Activated naive CD4-positive, alpha-beta T cell treated with anti-CD3 and anti-CD28 coated beads, Interleukin-2, amount 10 ng/mL, durations not matched to agents 7 days and 5 days (primary cell): ENCODE measurements at places on chromosomes 11 and 22.

GRCh38 chr11:99973993-99974392 lies 713.1 kb upstream of the ARHGAP42 start:
- DNase-seq, result no peak

DNA sequence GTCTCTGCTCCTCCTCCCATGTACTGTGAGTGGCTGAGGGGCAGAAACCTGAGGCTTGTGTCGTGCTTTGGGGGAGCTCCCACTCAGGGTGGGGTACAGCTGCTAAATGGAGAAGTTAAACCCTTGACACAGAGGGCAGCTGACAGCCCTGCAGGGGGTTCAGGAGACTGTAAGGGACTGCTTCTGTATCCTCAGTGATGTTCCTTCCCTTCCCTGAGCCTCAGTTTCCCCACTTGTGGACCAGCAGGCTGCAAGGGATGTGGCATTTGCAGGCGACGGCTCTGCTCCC lies 15.6 kb downstream of the SYNGR1 start:
- DNase-seq, result no peak

GRCh38 chr11:12909879-12910278 lies 99.2 kb upstream of the RASSF10 start:
- no peak for DNase-seq

DNA sequence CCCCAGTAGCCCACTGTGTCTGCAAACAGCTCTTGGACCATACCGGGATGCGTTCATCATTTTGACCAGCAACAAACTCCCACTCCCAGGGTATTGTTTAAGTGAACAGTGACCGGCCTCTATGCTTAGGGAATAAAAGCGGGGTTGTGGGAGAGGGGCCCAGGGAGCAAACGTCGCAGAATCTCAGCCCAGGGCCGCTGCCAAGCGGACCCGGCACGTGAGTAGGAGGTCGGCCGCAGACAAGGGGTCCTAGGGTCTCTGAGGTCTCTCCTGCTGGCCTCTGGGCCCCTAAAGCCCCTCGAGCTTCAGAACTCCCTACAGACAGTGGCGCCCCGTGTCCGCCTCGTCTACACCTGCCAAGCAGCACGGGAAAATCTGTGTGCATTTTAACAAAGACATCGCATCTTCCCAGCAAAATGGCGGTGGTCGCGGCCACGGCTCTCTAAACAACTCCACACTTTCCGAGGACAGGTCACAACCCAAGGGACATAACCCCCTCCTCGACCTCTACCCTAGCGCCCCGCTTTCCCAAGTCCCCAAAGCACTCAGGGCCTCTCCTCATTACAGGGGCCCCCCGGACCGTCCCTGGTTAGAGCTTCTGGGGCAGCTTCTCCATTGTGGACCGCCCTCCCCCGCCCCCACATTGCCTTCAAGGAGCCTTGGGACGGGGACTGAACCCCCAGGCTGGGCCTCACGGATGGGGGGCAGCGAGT lies 3.9 kb upstream of the GCAT start:
- DNase-seq, result no peak

GRCh38 chr22:39674536-39674935 lies 104.0 kb downstream of the CACNA1I start:
- DNase-seq, result no peak

DNA sequence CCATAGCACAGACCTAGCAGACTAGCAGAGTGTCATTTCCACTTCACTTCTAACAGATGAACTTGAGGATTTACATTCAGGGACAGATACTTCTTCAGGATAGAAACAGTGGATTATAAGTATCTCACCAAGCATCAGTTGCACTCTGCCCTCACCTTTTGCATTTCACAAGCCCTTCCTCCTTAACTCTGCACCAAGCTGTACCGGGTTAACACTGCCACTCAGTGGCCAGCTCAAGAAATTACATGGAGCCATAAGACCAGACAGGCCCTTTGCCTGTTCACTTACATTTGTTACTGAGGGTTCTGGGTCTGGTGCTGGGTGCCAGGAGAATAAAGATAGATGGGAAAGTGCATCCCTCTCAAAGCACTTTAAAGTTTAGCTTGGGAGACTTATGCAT lies 309.8 kb downstream of the SHANK2 start:
- DNase-seq, result no peak

DNA sequence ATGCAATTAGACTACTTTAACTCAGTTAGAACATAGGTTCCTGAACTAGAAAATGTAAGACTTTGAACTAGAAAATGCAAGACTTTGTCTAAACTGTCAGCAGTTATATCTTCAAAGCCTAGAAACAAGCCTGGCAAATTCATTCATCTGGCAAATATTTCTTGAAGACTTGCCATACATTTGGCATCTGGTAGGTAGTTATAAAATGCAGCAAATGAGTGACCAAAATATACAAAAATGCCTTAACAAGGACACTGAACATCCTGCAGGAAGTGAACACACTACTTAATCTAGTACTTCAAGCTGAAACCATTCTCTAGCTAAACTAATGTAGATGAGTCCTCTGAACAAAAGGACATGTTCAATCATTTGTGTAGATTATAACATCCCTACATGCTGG lies 84.7 kb upstream of the SCUBE2 start:
- DNase-seq, result no peak

DNA sequence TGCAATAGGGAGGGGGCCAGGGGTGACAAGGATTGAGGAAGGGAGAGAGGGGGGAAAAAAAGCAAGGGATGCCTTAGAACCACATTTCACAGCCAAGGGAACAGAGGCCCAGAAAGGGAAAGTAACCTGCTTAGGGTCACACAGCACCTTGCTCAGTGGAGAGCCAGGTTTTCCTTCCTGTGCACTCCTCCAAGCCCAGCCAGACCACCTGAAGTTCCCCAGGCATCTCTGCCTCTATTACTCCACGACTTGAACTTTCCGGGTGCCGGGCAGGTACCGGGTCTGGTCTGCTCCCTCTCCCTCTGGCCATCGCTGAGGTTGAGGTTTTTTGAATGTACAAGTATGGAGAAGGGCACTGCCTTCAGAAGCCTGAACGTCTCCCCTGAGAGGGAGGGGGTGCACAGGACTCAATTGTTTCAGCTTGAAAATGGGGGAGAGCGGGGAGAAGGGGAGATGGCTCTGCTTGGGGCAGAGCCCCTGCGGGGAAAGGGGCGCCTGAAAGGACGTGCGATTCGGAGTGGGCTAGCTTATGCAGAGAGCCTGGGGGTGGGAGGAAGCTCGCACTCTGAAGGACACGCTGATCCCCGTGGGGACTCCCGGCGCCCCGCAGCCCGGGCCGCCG lies 516 bp upstream of the SERPINH1 start:
- no peak for DNase-seq

- no peak for DNase-seq
These were observed 28.7 kb upstream of the CBX6 start for GRCh38 chr22:38900677-38901076.

DNA sequence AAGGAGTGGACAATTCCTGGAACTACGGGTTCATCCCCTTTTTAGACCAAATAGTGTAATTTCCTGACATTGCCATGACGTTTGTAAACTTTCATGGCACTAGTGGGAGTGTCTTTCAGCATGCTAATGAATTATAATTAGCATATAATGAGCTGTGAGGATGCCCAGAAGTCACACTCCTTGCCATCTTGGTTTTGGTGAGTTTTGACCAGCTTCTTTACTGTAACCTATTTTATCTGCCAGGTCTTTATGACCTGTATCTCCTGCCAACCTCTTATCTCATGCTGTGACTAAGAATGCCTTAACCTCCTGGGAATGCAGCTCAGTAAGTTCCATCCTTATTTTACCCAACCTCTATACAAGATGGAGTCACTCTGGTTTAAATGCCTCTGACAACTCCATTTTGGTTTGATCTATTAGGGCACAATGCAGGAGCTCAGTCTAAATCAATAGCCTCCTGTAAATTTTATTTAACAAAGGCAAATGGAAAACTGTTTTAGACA lies 20.7 kb downstream of the OR10A6 start:
- no peak for DNase-seq
